Stimulated activated CD8-positive, alpha-beta memory T cell treated with anti-CD3 and anti-CD28 coated beads, Interleukin-15, amount 100 ng/mL, for 48 hours (primary cell): ENCODE measurements at places on chromosomes 6 and 20.

DNA sequence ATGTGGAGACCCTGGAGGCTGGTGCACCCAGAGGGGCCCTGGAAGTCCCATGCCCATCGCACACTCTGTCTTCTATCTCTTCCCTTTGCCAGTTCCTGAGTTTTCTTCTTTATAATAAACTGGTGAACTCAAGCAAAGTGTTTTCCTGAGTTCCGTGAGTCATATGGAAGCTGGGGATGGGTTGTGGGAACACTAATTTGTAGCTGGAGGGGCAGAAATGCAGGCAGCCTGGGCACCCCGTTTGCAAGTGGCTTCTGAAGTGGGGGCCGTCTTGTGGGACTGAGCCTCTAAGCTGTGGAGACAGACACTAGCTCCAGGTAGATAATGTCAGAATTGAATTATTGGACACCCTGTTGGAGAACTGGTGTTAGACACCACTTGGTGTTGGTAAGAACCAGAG lies 3.2 kb upstream of the PPP1R3G start:
- no peak for DNase-seq

DNA sequence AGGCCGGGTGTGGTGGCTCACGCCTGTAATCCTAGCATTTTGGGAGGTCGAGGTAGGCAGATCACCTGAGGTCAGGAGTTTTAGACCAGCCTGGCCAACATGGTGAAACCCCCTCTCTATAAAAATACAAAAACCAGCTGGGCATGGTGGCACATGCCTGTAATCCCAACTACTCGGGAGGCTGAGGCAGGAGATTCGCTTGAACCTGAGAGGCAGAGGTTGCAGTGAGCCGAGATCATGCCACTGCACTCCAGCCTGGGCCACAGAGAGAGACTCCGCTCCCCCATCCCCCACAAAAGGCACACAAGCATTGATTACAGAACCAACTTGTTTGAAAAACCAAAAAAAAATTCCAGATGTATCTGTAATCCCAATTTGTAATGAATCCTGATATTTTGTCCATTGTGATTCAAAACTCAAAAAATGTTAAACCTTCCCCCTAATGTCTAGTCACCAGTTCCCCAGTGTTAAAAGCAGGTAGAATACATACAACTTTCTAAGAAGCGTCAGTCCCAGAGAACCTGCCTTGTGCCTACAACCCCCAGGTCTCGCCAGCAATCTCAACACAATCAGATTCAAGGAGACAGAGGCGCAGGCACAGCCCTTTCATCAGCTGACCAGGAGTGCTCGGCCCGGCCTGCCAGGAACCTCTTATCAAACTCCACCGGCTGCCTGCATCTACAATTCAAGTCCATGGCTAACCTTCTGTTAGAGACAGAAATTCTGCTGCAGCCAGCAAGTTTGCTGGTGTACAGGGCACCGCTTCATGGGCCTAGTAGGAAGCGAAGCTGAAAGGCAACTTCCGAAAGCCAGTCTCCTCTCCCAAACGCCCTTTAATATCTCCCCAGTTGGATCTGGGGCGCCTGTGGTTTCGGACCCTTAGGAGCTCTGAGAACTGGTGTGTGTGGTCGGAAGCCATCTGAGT lies 2.1 kb downstream of the EZR start:
- no peak for DNase-seq

- no peak for DNase-seq
Measured at GRCh38 chr20:63191400-63191799, 24.5 kb downstream of the YTHDF1 start.

DNA sequence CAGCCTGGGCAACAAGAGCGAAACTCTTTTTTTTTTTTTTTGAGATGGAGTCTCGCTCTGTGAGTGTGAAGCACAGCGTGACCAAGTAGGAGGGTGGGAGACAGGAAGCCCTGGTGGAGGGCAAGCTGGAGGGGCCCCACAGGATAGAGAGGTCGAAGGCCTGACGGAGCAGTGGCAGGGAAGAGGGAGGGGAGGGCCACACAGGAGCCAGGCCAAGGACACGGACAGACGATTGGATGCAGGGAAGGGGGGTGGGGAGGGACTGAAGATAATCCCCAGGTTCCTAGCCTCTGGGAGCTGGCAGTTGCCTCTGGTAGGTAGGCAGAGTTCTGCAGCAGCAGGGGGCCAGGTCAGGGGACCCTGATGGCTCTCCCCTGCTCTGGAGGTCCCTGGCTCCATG lies 10.8 kb upstream of the GUCA1A start:
- DNase-seq: no peak

- DNase-seq: no peak
Measured at GRCh38 chr20:408843-409696, 971 bp downstream of the RBCK1 start.

GRCh38 chr20:38645980-38646858 lies 44.6 kb downstream of the ARHGAP40 start:
- DNase-seq: peak; percentile 76

- peak; percentile 21 for DNase-seq
Measured at GRCh38 chr20:38426006-38426897, 8.9 kb downstream of the SNHG17 start.

DNA sequence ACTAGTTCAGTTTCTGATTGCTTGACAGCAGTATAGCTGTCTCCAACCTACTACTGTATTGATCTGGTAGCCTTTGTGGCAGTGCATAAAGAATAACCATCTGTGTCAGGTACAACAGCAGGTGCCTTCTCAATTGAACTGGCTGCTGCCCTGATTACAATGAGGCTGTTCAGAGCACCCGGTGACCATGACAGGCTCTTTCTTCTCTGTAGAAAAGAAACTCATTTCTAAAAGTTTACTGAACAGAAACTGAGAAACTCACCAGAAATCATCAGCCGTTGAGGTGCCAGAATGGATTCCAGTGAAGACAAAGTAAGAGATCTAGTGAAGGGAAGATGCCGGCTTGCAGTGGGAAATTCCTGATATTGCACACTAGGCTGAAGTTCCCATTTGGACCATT lies 954.4 kb downstream of the PHF3 start:
- no peak for DNase-seq

GRCh38 chr6:5260661-5261544 lies at the start of the genes FARS2 and LYRM4:
TSS of gene FARS2 (plus strand) at chr6:5261513.
TSS of gene LYRM4 (minus strand) at chr6:5260950. CDS start at chr6:5260733, 217 bp downstream.
- DNase-seq: peak; percentile 79

- no peak for DNase-seq
Measured at GRCh38 chr6:10081957-10082356, 332.9 kb downstream of the TFAP2A start.

- no peak for DNase-seq
Measured at GRCh38 chr6:81086991-81087390, 665.5 kb downstream of the TENT5A start.

GRCh38 chr6:118748311-118749062 lies 97.1 kb upstream of the CEP85L start:
- DNase-seq: no peak

DNA sequence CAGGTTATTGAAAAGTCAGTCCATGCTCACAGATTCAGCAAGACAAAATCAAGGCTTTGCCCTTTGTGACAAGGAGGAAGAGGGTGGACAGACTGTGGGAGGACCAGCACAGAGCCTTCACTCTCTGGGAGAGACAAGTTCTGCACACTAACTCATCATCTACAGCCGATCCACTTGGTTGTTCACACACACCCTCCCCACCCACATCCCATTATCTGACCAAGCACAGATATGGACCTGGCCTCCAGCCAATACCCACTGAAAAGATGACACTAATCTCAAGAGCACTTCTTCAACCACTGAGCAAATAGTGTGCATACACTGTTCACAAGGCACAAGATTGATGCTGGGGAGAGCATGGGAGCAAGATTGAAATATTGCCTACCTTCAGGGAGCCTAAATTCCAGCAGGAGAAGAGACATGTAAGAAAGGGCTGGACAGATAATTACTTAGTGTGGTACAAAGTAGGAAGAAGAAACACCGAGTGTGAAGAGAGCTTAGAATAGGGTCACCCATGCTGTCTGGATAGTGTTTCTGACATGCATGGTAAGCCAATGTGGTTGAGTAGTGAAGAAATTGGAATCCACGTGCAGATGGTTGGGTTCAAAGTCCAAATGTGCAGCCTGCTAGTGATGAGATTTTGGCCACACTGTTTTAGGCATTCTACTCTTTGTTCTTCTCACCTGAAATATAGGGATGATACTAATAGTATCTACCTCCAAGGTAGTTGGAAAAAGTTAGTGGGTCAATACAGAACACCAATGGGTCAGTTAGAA lies 21.7 kb upstream of the IL17A start:
- DNase-seq: no peak

DNA sequence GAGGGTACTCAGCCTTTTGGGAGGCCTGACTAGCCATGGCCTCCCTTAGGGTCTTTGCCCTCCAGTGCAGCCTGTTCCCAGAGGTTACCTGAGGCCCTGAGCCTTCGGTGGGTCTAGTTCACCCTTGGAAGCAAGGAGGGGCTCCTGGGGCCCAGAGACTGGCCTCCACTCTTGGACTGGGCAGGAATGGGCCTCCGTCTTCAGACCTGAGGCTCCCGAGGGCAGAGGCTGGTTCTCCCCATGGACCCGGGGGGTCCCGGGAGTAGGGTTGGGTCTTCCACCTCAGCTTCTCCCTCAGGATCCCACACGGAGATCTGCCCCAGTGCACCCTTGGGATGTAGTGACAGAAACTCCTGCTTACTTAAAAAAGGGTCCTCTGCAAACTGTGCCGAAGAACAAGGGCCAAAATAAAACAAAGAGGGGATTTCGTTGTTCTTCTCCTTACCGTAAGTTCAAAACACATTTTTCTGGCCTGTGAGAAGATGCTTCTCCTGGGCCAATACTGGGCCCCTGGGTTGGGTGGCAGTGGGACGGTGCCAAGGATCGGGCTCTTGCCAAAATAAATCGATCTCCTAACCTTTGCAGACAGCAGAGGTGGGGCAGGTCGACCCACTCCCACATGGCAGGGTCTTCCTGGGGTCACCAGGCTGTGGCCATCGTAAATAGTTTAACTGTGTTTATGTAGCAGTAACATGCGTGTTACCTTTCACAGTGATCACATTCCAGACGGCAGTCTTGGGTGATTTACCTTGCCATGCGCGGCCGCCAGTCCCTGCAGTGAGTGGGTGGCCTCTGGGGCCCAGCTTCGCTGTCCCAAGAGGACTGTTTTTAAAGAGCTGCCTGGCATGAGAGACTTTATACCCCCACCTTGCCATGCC lies 151.8 kb downstream of the VEGFA start:
- no peak for DNase-seq

GRCh38 chr6:13009461-13009860 lies 292.9 kb downstream of the PHACTR1 start:
- DNase-seq: no peak

DNA sequence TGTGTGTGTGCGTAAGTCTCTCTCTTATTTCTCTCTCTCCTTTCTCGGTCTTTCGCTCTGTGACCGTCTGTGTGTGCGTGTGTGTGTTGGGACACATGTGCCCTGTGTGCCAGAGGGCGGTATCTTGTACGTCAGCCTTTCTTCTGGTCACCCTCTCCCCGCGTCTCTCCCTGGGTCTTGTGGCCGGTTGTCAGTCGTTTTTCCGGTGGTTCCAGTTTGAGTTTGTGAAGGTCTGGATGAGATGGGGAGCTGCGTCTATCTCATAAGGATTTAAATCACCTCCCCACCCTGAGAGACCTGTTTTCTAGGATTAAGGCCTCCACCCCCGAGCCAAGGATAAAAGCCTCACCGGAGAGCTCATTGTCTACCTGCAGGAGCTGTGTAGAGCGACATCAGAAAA lies 295.5 kb upstream of the ZNF337 start:
- DNase-seq: no peak

- DNase-seq: no peak
Measured at GRCh38 chr6:44762496-44762895, 375.0 kb downstream of the CDC5L start.

GRCh38 chr20:4261333-4262284 lies 246.3 kb upstream of the RNF24 start:
- no peak for DNase-seq

- no peak for DNase-seq
Measured at GRCh38 chr6:56050530-56051201, 175.3 kb upstream of the BMP5 start.

GRCh38 chr6:157240059-157240959 lies 83.0 kb downstream of the TMEM242 start:
- no peak for DNase-seq
